Fibroblast of lung (primary cell): ENCODE measurements at places on chromosomes 3 and 15. TPM values are rescaled to one million over a fixed set of nuclear protein-coding genes. Genes with fewer than 3 reads are reported as not detected.

Gene GOLGA8K
- total RNA-seq: under 0.01 and 0.17 TPM in 2 replicates

Gene SYNM
- total RNA-seq: 4.4 and 8.6 TPM in 2 replicates

Gene PRICKLE2
- total RNA-seq: 25.9 and 29.4 TPM in 2 replicates

Gene GOLGA8H
- under 0.01 and 0.50 TPM in 2 replicates for total RNA-seq

Gene GPR62
- total RNA-seq: under 0.01 TPM in 2 replicates

Gene CLEC3B
- total RNA-seq: 20.0 and 56.3 TPM in 2 replicates

Gene CLRN1
- total RNA-seq: not detected in 2 replicates

Gene VIPR1
- not detected in 2 replicates for total RNA-seq

Gene ITIH3
- under 0.01 and 0.17 TPM in 2 replicates for total RNA-seq

Gene OR5H2
- total RNA-seq: not detected in 2 replicates

Gene CPNE9
- total RNA-seq: under 0.01 TPM in 1 of 2 replicates, not detected in the other

Gene CELSR3
- 0.77 and 2.1 TPM in 2 replicates for total RNA-seq

Gene TMEM212
- total RNA-seq: not detected in 2 replicates

Gene SOX2
- total RNA-seq: not detected in 2 replicates

Gene EEF1AKMT4
- 1.2 and 2.3 TPM in 2 replicates for total RNA-seq

Gene ZNF501
- 11.3 and 16.0 TPM in 2 replicates for total RNA-seq

Gene IGDCC3
- total RNA-seq: not detected in 2 replicates

Gene DAZL
- total RNA-seq: not detected in 2 replicates

Gene NR1I2
- under 0.01 TPM in 1 of 2 replicates, not detected in the other for total RNA-seq

Gene SLC24A5
- not detected in 2 replicates for total RNA-seq

Gene SLC28A1
- not detected in 2 replicates for total RNA-seq

Gene MAP3K13
- total RNA-seq: 13.4 and 15.0 TPM in 2 replicates

Gene CACNA2D3
- total RNA-seq: 0.77 and 1.8 TPM in 2 replicates

Gene HSPBAP1
- 12.4 and 14.4 TPM in 2 replicates for total RNA-seq

Gene PIF1
- total RNA-seq: 3.1 and 9.4 TPM in 2 replicates

Gene PP2D1
- not detected in 2 replicates for total RNA-seq

Gene WDR93
- under 0.01 and 0.17 TPM in 2 replicates for total RNA-seq

Gene MB21D2
- total RNA-seq: 3.5 and 3.6 TPM in 2 replicates

Gene MKRN3
- total RNA-seq: under 0.01 and 0.77 TPM in 2 replicates

Gene PATL2
- total RNA-seq: 0.77 and 1.3 TPM in 2 replicates
